ENCODE measurements at places on chromosomes 1 and 21.

- DNase-seq: no peak
Observed at GRCh38 chr1:222786121-222786520, 28.7 kb upstream of the DISP1 start.

- no peak for DNase-seq
Observed at GRCh38 chr21:42575111-42575510, 61.5 kb downstream of the SLC37A1 start.

DNA sequence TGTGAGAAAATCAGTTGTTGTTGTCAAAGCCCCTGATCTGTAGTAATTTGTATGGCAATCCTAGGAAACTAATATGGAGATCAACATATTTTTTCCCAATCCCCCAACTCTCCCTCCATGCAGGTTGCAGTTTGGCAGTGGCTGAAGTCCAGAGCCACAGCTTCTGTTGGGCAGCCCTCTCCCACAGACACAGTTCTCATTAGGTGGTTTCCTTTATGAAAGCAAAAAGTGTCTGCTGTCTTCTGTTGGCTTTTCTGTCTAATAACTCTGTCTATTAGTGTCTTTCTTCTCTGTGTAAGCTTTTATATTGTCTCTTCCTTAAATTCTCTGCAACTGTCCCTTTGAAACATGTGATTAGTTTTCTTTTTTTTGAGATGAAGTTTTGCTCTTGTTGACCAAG lies 914.3 kb upstream of the NCAM2 start:
- no peak for DNase-seq

- DNase-seq: no peak
Observed at GRCh38 chr1:172405912-172406311, 14.6 kb upstream of the C1orf105 start.

DNA sequence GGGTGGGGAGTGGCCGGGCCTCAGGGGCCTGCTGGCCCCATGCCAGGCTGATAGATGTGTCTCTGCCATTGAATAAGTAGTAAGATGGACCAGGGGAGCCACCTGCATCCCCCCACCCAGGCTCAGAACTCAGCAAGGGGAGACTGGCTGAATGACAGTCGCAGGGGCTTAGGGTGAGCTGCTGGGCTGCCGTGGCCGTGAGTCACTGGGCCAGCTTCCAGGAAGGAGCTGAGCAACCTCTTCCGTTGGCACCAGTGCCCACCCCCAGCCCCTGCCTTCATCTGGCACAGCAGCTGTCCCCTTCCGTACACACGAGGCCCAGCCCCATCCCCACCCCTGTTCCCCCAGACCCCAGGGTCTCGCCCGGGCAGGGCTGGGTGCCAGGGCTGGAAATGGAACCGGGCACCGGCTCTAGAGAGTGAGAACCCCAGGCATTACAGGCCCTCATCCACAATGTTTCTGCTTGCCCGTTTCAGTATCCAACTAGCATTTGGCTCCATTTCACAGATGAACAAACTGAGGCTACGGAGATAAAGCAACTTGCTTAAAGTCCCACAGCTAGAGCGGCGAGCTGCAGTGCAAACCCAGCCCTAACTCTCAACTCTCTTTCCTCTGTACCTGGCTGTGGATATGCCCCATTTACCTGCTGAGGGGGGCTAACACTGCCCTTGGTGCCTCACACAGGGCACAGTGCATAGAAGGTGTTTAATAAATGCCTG lies 10.2 kb downstream of the WNT4 start:
- DNase-seq: peak; percentile 37

DNA sequence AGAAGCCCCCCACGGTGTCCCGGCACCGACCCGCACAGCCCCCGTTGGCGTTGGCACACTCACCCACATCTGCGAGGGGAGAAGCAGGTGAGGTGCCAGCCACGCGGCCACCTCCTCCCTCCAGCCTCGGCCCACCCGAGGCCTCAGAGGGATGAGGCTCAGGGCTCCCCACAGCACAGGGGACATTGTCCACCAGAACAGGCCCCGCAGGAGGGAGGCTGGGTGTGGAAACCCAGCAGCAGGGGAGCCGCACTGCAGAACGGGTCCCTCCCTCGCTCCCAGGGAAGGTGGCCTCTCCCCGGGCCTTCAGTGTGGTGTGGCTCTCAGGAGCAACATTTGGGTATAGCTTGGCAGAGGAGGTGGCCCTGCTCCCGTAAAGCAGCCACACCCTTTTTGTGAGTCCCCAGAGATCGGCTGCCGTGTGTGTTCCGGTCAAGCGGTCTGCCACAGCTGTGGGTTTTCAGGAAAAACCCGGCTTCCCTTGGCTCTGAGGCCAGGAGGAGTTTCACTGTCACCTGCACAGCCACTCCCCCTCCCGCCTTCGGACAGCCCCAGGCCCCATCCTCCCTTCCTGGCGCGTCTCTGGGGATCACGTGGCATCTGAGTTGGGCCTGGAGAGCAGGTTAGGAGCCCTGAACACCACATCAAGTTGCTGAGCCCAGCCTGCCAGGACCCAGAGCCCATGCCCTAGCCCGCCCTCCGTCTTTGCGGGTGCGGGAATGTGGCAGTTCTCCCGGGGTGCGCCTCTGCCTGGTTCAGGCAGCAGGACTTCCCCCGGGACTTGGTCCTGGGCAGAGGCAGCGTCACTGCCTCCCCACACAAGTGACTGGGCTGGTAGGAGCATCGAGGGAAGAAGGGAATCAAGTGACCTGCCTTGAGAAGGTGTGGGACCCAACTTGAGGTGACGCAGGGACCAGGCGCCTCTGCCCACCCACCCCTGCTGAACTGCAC lies 64.0 kb downstream of the MEGF6 start:
- peak; percentile 1 for DNase-seq

GRCh38 chr1:247400685-247401084 lies 15.3 kb upstream of the NLRP3 start:
- DNase-seq: no peak

DNA sequence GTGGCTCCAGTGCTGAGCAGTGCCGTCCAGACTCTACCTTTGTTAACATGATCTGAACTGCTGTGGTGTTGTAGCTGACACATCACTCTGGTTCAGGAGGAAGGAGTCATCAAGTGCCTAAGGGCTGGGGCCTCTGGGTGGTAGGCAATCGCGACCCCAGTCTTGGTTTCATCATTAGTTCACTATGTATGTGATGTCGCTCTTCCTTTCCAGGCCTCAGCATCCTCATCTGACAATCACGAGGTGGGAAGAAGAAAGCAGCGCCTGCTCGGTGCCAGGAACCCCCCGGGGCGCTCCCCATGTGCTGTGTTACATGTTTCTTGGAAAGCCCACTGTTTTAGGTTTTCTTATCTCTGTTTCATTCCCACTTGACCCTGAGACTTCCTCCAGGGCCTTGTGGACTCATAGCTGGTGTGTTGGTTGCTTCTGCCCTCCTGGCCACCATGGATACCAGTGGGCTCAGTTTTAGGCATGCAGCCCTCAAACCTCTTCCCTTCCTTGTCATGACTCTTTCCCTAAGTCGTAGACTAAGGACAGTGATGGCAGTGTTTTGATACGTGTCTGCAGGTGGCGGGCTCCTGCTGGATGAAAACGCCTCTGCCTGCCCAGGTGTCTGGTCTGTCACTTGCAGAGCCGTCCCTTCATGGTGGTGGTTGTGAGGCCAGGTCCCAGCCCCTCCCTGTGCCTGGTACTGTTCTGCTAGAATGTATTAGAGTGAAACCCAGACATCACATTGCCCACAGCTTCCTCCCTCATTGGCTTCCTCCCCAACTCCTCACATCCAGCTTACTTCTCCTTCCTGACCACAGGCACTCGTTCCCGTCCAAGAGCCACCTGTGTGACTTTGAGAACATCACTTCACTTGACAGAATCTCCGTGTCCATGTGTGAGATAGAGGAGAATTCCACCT lies 17.2 kb upstream of the FOXO6 start:
- DNase-seq: no peak

- no peak for DNase-seq
Observed at GRCh38 chr1:219478811-219479210, 134.1 kb downstream of the ZC3H11B start.

DNA sequence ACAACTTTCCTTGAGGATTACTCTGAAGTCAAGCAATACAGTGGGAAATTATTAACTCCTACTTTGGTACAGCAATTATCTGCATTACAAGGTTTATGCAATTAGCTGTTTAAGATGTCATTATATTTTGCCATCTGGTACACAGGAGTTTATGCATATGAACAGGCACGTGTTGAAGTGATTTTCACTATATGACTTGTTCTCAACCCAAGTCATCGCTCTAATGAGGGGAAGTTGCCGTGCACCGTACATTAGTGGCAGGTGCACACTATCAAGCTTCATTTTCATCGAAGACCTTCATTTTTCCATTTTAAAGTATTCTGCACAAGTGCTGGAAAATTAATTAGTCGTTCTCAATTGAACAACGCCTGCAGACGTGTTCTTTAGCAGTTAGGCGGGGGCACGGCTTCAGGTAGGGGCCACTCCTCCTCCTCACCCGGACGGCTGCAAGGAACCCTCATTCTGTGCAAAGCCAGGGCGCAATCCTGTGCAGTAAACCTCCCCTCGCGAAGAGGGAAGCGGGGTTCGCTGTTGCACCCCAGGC lies 39.8 kb upstream of the NFIA start:
- no peak for DNase-seq

- DNase-seq: no peak
Observed at GRCh38 chr1:28039341-28039740, 49.1 kb downstream of the EYA3 start.

DNA sequence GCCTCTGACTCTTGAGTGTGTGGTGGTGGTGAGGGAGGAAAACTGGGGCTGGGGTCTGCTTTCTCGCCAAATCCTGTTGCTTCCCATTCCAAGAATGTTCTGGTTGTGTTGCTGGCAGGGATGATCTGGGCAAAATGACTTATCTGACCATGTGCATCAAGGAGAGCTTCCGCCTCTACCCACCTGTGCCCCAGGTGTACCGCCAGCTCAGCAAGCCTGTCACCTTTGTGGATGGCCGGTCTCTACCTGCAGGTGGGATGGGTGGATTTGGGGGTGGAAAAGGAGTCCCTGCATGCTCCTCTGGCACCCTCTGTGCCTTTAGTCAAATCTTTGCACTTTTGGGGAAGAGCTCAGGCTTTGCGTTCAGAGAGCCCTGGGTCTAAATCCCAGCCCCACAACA lies 18.1 kb downstream of the CYP4B1 start:
- DNase-seq: no peak

DNA sequence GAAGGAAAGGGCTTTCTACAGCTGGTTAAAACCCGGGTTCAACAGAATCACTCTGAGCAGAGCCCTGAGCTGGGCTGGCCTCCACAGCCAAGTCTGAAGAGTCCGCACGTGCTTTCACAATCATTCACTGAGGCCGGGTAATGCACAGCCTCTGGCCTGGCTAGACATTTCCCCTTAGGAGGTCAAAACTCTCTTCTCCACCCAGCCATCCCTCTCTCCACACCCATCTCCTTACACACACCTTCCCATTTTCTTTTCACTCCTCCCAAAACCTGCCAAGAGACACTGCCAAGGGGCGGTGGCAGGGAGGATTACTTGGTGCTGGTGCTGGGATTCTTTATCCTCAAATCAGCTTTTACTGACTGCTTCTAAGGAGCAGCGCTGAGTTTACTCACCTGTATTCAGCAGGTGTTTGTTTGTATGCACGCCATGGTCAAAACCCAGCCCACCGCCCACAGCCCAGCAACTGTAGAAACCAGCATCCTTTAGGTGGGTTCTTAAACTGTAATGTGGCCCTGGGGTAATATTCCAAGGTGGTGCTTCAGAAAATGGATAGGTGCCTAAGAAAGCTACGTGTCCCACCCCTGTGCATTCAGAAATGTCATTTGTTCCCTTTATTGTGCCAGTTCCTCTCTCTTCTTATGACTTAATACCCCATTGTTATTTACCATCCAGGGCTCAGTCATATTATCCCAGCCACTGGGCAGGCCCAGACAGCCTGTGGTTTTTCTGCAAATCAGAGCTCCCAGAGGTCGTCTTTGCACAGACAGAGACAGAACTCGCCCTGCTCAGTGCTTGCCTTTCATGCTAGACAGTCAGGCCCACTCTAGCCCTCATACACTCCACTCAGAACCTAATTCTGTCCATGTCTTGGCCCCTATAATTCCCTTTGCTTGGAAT lies 80.2 kb downstream of the ADSS2 start:
- no peak for DNase-seq

GRCh38 chr1:180187626-180188025 lies 33.0 kb downstream of the QSOX1 start:
- no peak for DNase-seq

GRCh38 chr1:193971595-193971994 lies 785.2 kb upstream of the B3GALT2 start:
- DNase-seq: peak; percentile 81

DNA sequence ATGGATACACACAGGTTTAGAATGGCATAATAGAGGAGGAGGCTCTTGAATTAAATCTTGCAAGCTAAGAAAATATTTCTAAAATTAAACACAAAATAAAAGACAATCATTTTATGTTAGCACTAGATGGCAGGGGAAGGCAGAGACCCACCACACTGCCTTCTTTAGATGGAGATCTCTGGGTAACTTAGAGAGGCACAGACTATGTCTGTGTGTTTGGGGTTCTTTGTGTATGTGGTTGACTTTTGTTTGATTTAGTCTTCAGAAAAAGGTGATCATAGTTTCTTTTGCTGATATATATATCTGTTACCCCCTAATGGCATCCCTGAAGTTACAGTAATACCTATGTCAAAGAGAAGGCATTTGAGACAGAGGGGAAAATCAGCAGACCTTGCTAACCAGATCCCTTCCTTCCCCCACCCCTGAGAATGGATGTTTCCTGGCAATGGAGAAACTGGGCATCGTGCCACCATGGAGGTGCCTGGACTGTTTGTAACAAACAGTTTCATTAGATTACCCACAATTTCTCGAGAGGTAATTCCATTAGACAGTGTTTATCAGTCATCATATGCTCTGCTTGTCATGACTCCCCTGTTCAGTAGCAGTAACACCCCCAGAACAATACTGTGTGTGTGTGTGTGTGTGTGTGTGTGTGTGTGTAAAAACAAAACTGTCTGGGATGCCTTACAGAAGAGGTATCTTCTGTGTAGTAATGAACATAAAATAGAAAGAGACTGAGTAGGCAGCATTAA lies 228.3 kb upstream of the DEPDC1 start:
- DNase-seq: peak; percentile 6

- no peak for DNase-seq
Observed at GRCh38 chr1:212149566-212149965, 114.0 kb downstream of the DTL start.

DNA sequence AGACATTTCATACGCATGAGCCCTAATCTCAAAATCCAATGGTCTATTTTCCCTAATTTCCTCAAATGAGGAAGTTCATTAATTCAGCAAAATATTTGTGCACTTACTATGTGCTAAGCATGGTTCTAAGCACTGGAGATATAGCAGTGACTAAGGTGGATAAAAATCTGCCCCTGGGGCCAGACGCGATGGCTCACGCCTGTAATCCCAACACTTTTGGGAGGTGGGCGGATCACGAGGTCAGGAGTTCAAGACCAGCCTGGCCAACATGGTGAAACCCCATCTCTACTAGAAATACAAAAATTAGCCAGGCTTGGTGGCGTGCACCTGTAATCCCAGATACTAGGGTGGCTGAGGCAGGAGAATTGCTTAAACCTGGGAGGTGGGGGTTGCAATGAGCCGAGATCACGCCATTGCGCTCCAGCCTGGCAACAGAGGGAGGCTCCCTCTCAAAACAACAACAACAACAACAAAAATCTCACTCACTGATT lies 4.3 kb upstream of the MIIP start:
- no peak for DNase-seq

- DNase-seq: no peak
Observed at GRCh38 chr1:109821831-109822745, 58.4 kb upstream of the EPS8L3 start.

GRCh38 chr1:162003830-162004215 lies 19.8 kb downstream of the OLFML2B start:
- DNase-seq: peak; percentile 33

Data from kidney glomerular epithelial cell (primary cell).